ENCODE measurements at places on chromosomes 7 and 10.

DNA sequence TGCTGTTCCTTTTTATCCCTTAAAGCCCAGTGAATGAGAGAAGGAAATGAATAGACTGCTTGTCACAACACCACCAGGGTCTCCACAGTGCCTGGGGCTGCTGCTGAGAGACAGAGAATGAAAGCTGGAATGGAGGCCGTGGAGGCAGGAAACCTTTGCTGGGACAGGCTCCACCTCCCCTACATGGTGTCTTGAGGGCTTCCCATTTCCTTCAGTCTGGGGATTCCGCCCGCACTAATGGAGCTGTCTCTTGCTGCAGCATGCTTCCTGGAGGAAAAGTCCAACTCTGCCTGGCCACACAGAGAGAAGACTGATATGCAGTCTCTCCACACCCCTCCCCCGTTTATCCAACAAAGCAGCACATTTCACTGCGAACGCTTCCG, 54.5 kb downstream of the LRRC4 start:
- DNase-seq = peak; percentile 63

DNA sequence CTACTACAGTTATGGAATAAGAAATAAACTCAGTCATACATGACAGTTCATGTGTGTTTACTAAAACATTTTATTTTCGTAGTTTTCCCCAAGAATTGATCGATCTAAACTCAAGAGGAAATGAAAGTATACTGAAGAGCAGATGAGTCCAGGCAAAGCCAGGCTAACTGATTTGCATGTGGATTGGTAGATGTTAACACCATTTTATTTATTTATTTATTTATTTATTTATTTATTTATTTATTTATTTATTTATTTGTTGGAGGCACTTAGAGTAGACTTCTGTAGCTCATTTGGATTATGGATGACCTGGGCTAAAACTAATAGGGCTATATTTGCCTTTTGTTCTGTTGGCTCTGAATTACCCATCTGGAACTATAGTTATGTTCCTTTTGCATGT, 68.5 kb upstream of the DKK1 start:
- DNase-seq = no peak

DNA sequence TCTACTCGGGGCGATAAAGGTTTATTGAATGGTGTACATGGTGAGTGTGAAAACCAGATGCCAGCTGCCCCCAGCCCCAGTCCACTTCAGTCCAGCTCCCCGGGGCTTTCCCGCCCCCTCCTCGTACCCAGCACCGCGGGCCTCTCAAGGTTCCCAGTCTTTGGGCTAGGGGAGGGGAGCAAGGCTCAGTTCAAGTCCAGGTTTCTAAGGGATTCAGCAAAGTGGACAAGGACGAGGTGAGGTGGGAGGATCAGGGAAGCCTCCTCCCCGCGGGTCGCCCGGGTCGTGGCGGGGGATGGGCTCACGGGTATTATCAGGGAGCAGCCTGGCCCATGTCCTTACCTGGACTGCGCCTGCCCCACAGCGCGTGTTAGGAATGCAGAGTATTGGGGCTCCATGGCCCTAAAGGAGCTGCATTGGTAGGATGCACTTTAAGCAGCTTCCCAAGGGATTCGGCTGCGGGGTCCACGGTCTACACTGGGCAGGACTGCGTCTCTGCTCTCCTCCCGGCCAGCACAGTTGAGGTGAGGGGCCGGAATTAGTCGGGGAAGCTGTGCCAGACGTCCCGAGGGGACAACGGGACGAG, 541 bp upstream of the PFKFB3 start:
- peak; percentile 37 for DNase-seq

DNA sequence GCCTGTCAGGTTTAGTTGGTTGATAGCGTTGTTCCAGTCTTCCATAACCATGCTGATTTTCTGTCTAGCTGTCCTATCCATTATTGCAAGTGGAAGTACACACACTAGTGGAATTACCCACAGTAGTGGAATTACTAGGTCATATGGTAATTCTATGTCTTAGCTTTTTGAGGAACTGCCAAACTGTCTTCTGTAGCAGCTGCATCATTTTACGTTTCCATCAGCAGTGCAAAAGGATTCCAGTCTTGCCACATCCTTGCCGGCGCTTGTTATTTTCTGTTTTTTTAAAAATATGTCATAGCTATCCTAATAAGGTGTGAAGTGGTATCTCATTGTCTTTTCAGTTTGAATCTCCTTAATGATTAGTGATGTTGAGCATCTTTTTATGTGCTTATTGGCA, 17.2 kb upstream of the RHBDD2 start:
- DNase-seq = no peak

- DNase-seq = no peak
These were observed 13.5 kb downstream of the AQP1 start for GRCh38 chr7:30925117-30925516.

DNA sequence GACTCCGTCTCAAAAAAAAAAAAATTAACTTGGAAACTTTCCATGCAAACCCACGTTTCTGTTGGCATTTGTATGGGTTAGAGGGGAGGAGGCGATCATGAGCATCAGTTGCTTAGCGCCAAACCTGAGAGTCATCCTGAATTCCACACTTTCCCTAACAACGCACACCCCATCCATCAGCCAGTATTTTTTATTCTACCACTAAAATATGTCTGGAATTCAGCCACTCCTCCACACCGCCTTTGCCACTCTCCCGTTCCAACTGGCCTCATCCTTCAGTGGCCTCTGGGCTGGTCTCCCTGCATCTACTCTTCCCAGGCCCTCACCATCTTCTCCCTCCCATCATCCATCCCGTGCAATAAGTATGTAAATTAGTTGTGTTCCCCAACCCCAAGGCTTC, 4.7 kb upstream of the LMBR1 start:
- DNase-seq = no peak

DNA sequence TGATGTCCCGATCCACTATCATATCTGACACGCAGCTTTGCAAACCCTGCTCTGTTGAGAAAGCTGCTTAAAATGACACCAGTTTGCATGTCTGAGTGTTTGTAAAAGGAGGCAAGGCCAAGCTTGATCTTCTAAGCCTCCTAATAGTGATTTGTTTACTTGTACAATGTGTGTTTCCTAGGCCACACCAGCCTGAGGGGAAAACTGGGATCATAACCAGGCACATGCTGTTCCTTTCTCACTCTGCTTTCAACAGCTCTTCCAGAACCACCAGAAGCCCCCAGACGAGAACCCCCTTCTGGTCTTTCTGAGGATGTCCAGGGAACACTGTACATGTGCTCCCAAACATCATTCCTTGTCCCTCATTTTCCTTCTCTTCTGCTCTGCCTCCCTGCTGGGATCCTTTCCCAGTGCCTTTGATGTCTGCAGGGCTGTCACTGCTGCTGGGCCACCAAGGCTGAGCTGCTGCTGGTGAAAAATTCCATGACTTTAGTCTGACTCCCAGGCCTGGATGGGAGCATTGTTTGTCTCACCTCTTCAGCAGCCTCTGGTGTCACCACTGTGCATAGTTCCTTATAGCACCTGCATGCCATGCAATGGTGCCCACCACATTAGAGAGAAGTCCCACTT, 4.0 kb upstream of the LGI1 start:
- DNase-seq = peak; percentile 23

DNA sequence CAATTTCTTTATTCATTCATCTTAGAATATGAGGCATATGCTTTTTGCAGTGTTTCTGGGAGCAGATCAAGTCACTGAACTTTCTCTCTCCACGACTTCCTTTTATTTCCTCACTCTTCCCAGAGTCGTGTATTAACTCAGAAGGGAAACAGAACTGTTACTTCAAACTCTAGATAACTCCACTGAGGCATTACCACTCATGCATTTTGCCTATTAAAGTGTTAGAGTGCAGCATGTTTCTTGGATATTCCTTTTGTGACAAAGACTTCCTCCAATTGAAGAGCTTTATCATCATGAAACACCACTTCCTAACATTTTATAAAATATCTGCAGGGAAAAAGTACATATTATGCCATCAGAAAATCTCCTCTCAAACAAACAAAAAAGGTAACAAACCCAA, 797.4 kb upstream of the COBL start:
- no peak for DNase-seq

All from neural progenitor cell (in vitro differentiated cells).